ENCODE measurements at places on chromosomes 5 and 9.

GRCh38 chr9:70478963-70479641, 64.6 kb upstream of the KLF9 start:
- no peak for DNase-seq

DNA sequence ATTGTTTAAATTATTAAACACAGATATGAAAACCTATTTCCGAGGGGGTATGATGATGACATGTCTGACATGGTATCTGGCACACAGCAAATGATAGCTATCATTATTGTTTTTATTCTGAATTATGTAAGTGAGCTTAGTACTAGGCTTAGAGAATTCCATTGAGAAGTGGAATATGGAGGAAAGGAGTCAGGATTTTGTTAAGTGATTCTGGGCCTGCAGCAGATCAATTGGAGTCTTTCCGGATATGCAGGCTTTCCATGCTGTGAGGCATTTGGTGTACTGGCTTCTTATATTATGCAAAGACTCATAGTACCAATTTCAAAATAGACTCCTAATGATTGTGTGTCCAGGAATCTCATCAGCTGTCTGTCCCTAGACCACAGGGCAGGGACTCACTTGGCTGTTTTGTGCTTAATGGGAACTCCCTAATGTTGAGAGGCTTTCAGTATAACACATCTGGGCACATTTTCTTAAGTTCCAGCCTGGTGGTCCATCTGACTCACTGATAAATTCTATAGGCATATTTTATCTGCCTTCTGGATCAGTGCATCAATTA, 180.0 kb upstream of the KLF9 start:
- DNase-seq: no peak

DNA sequence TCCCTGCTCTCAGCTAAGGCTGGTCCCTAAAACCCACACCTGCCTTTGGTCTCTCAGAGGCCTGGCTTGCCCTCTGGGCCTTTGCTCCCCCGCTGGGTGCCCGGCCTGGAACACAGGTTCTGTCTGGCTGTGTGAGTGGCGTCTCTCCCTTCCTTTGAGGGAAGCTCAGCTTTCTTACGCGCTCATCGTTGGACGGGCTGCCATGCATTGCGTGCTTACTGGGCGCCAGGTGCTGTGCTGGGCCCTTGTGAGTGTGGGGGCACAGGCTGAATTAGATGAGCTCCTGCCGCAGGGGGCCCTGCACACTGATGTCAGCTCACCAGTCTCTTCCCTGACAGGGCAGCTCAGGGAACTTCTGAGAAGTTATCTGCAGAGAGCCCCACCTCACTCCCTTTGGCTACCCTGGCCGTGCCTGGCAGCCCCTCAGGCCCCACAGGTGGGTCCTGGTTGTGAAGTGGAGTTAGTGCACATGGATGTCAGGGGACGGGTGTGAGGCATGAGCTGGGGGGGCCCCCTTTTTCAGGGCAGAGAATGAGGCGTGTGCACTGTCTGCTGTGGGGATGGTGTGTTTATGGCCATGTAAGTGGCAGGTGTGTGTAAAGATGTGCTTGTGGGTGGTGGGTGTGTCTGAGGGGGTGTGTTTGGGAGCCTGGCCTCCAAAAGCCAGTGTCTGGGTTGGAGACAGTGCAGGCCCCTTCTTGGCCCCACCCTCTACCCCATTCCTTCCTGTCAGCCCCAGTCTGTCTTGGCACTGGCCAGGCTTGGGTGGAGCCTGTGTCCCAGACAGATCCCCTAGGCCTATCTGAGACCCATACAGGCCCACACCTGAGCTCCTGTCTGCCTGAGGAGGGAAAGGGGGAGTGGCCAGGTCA, 7.5 kb upstream of the RMND5B start:
- no peak for DNase-seq

- DNase-seq: no peak
Measured at GRCh38 chr5:126472538-126472889, 49.3 kb downstream of the GRAMD2B start.

DNA sequence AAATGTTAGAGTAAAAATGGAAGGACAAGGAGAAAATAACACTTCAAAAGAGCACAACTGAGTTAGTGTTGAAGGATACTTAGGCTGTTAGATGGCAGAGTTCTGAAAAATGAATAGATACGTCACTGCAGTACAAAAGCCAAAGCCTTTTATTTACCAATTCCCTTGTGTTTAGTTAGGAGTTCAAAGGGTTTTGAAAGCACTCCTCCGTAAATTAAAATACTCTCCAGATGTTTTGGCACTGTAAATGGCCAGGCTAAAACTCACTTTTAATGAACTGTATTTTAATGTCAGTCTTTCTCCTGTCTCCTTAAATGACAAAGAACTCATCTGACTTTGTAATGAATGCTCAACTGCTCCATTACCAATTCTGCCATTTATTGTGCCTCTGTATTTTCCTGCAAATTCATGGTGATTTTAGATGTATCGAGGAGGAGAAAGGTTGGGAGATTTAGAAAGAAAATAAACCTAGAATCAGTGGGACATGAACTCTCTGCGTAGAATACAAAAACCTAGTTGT, 1727.2 kb downstream of the MAT2B start:
- DNase-seq: no peak

All from NCI-H187 (cell line).